Left lung (tissue), 14 donors: ENCODE measurements at places on chromosomes 4 and X.
A peak's percentile ranks its signal among the peaks of the same experiment; 100 is the strongest.

- DNase-seq: no peak
These were observed 97.9 kb upstream of the EOLA2 start for GRCh38 chrX:150036181-150036580.

DNA sequence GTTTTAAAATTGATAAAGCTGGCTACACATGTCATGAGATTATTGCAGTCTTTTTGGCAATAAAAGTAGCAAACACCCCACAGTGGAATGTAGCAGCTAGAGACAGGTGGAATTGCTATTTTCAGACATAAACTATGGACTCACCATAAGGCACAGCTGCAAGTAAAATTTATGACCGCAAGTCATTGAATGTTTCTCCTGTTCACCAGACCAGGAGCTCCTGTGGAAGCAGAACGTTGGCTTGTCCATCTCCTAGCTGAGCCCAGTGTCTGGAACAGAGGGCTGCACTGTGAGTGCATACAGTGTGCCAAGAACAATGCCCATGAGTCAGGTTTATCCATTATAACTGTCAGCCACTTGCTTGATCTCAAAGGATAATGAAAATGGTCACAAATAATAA, 538.2 kb downstream of the INPP4B start:
- no peak for DNase-seq

DNA sequence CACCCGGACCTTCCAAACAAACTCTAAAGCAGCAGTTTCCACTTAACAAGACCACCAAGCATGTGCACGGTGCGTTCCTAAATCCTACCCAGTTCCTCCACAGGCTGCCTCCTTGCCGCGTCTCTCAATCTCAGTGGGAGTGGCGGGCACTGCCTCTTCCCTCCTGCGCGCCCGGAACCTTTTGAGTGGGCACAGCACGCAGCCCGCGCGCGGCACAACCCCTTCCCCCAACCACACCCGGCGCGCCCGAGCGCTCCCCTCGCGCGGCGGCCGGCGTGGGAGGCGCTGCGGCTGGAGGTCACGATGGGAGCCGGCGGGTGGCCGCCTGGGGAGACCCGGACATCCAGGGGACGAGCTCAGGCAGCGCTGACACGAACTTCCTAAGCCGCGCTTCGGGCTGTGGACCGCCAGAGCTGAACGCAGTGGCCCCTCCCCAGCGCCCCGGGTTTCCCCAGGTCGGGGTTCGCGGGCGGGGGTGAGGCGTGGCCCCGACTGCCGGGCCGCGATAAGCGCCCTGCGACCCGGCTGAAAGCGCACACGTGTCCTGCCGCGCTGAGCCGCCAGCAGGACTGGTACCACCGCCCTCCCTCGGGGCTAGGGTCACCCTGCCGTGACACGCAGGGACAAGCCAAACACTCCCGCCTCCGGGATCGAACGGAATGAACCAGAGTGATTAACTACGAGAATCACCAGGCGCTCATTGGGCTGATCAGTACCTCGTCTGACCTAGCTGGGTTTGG, at the start of gene ABCG2:
Gene ABCG2 (minus strand): TSS at position 151 of the 740 bp plus-strand sequence. CDS start 18,644 bp downstream, outside the sequence.
- DNase-seq: peak; percentile 28

DNA sequence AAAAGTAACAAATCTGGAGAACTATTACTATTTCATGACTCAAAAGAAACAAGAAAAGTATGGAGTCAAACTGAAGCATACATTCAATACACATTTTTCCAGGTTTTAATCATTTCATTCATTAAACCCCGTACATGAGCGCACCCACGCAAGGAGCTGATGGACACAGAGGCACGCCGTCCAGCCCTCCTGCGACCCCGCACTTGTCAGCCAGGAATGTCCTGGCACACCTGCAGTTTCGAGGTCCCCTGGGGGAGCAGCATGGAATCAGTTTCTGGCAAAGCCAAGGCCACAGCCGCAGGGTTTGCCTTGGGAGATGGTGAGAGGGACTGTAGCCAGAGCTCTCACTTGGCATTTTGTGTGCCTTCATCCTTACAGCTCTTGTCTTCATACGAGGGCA, 12.8 kb upstream of the SLC2A9 start:
- no peak for DNase-seq

DNA sequence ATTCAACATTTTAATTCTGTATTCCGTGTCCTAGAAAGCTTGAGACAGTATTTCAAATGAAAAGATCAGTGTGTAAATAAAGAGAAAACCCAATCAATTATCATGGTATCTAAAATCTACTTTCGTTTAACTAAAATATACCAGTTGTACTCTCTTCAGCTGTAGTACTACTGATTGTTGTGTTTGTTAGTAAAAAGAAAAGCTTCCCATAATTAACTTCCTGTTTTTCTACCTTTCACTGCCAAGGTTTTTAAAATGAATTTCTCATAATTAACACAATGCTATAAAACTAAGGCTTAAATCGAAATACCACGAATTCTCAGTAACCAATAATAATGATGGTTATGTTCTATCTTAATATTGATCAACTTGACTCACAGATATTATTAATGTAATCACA, 37.4 kb downstream of the PPP3CA start:
- DNase-seq: no peak
